ENCODE measurements at places on chromosomes 7 and 10.

GRCh38 chr7:3239291-3239691 lies 61.8 kb upstream of the SDK1 start:
- no peak for DNase-seq

DNA sequence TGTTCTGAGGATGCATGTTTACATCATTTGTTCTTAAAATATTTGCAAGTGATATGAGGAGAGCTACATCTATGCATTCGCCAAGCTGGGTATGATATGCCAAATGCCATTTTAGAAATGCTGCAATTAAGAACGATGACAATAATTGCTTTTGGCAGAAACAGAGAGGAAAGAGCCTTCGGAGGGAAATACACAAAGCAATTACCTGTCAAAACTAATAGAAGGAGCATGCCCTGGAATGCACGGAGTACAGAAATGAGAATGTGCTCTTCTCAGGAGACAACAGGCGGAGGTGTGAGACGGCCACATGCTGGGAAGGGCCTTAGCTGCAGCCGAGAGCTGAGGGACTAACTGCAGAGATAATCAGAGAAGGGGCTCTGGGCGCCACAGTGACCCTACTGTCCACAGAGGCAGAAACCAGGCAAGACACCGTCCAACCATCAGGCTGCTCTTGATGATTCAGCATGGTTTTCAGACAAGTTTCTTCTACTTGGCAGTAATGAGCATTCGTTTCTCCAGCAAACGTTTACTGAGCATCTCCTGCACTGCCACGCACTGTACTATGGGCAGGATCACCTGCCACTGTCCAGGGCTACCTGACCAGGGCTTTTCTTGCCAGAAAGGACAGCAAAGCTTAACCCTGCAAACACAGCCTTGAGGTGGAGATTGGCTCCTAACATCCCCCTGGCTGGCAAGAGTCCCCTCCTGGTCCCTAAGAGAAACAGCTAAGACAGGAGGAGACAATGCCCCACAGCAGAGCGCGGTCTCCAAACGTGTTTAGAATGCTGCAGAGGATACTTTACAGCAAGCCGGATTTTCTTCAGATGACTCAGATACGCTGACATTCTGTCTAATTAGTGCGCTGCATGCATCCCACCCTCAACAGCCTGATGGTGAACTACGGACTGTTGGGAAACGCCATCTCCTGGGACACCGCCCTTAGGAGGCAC lies 18.1 kb downstream of the VIPR2 start:
- no peak for DNase-seq

- no peak for DNase-seq
These were observed 13.3 kb downstream of the GPR37 start for GRCh38 chr7:124752310-124752709.

DNA sequence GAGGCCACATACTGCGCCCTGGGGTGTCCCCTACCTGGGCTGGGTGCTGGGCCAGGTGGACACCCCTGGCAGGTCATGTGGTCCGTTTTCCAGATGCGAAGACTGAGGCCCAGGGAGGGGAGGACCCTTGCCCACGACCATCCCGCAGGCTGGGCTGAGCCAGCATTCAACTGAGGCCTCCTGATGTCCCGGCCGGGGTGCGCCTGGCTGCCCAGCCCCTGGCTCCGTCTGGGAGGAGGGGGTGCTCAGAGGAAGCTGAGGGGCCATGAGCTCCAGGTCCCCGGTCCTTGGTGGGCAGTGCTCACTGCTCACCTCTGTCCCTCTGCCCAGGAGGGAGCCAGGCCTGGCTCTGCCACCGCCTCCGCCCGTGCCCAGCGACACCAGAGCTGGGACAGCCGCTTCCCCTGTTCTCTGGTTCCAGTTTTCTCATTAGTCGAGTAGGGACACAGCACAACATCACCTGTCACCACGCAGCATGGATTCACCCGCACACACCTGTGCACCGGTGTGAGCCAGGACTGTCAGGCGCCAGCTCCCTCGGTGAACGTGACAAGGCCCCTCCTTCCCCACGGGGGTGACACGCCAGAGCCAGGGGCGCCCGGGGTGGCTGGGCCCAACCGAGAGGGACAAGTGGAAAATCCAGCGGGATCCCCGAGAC lies 139.7 kb downstream of the ELFN1 start:
- DNase-seq = no peak

DNA sequence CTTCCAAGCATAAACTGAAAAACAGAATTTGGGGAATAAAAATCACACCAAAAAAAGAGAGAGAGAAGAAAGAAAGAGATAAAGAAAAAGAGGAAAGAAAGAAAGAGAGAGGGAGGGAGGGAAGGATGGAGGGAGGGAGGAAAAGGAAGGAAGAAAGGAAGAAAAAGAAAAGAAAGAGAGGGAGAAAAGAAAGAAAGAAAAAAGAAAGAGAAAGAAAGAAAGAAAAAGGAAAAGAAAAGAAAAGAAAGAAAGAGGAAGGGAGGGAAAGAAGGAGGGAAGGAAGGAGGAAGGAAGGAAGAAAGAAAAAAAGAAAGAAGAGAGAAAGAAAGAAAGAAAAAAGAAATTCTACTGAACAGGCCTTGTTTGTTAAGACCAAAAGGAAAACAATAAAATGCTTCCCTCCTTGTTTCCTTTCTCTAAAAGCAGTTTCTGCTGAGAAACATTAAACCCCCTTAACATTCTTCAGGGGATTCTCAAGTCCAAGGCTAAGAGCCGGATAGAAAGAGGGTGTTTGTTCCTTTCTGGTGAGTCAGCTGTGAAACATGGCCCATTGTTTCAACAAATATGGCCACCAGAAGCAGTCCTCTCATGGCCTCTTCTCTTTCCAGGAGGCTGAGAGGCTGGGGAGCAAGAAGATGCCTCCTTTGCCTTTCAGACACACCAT lies 46.9 kb upstream of the GPAM start:
- no peak for DNase-seq

- no peak for DNase-seq
These were observed 3.2 kb upstream of the LIPF start for GRCh38 chr10:88661018-88661417.

- no peak for DNase-seq
These were observed 41.2 kb downstream of the FGFR2 start for GRCh38 chr10:121556918-121557573.

Measured in T-helper 22 cell (primary cell).